Activated CD4-positive, alpha-beta T cell treated with anti-CD3 and anti-CD28 coated beads for 1 hour (primary cell): ENCODE measurements at places on chromosomes 4 and X.

DNA sequence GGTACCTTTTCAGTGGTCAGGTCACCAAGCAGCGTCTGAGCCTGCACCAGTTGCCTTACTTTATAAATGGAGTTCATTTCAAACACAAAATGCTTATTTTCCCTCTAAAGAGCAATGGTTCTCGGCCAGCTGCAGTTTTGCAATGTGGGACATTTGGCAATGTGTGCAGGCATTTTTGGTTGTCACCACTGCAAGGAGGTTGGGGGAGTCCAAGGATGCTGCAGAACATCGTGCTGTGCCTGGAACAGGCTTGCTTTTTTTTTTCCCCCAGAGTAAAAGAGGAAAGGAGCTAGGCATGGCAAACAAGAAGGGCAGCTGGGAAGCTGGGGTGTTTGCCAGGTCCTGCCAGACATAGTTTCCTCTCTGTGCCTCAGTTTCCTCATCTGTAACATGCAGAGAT lies 115.6 kb downstream of the GPR143 start:
- DNase-seq: no peak

DNA sequence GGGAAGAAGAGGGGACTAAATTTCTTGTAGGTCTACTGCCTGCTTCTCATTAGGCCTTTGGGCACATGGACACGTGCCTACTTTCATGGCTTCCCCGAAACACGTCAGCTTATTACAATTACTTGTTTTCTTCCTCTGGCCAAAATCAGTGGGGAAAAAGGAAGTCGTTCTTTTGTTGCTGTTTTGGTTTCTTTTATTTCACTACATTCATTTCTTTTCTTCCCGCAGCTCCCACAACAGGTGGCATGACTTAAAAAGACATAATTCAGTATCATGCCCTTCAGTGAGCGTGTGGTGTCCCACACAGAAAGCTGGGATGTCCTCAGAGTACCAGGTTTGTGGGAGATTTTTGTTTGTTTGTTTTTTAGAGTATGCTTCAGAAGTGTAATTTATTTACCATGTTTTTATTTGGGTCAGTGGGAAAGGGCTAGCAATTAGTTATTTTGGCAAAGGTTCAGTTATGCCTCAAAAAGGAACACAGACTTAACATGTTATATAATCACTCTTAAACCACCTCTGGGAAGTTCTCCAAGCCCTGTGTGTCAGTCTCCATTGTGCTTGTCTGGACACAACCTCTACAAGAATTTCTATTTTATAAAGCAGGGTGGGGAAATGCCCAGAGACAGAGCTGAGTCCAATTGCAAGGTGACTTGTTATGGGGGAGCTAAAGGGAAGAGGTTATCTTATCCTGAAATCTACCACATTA lies 44.2 kb upstream of the SPRY1 start:
- DNase-seq: no peak

DNA sequence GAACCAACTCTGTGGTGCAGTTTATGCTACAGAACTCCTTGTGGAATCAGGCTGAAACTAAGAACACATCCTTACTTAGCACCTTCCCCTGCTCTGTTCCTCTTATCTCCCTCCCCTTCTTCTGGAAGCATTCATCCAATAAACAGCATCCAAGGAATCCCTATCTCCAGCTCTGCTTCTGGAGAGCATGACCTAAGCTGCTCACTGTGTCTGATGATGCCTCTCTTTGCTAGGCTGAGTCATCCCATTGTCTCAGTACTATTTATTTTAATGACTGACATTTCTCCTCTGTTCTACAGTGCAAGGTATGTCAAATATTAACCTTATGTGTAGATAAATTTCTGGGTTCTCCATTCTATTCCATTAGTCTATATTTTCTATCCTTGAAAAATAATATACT lies 71.2 kb downstream of the BEND2 start:
- no peak for DNase-seq

DNA sequence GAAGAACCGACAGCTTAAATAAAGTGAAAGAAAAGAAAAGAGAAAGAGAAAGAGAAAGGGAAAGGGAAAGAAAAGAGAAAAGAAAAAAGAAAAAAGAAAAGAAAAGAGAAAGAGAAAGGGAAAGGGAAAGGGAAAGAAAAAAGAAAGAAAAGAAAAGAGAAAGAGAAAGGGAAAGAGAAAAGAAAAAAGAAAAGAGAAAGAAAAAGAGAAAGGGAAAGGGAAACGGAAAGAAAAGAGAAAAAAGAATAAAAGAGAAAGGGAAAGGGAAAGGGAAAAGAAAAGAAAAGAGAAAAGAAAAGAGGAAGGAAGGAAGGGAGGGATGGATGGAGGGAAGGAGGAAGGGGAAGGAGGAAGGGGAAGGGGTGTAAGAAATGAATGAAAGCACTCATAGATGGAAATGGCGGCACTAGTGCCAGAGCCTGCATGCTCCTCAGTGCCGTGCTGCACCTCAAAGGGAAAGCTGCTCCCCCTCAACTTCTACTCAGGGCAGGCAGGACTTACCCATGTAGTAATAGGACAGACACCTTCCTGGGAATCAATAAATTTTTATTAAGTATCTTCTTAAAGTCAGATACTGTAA lies 70.7 kb downstream of the AFAP1 start:
- no peak for DNase-seq

DNA sequence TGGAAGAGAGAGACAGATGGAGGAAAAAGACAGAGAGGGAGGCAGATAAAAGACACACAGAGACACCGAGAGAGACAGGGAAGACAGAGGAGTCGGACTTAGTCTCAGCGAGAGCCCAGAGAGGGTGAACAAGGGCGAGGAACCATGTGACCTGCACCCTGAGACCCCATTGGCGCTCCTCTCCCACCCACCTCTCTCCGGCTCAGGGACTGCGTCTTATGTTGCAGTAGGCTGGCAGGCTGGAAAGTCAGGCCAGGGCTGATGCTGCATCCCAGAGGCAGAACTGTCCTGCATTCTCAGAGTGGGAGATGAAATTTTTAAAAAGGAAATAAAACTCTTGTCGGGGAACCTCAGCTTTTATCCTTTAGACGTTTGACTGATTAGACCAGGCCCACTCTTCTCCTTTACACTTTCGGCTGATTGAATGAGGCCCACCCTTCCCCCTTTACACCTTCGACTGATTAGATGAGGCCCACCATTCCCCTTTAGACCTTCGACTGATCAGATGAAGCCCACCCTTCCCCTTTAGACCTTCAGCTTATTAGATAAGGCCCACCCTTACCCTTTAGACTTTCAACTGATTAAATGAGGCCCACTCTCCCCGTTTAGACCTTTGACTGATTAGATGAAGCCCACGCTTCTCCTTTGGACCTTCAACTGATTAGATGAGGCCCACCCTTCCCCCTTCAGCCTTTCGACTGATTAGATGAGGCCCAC lies 29.5 kb upstream of the IL3RA start:
- DNase-seq: no peak

DNA sequence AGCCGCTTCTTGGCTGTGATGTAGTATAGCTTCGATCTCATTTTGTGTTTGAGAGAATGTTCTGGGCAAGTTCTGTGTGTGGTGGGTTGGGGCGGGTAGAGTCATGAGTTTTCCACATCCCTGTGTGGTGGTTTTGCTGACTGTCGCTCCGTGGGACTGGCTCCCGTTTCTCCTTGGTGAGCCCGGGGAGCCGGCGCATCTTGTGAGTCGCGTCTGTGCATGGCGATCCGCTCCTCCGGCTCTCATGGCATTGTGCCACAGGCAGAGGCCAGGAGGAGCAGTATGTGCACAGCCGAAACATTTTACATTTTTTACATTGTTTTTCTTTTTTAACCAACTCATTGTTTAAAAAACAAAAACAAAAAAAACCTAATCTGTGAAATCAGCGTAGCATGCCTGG lies 27.7 kb upstream of the TBC1D14 start:
- DNase-seq: no peak

DNA sequence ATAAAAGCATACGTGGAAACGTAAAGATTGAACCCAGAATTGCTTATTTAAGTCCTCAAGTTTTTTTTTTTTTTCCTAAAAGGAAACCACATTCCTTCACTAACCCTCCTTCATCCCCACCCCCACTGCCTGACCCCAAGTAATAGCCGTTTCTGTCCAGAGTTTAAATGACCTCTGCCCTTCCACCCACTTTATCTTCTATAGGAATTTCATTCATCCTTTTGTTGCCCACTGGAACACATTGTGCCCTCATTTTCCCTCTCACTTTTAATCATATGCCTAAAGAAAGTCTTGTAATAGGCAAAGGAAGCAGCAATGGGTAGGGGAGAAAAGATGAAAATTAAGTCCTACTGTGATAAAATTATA lies 62.7 kb downstream of the SH3RF1 start:
- DNase-seq: no peak
